ENCODE measurements at places on chromosomes 4 and X.

GRCh38 chrX:8548446-8548845 is 83.8 kb downstream of the VCX3B start:
- no peak for DNase-seq

GRCh38 chr4:6109842-6110560 is 90.3 kb downstream of the JAKMIP1 start:
- no peak for DNase-seq

- no peak for DNase-seq
Measured at GRCh38 chrX:155179346-155179997, 36.8 kb upstream of the VBP1 start.

- no peak for DNase-seq
Measured at GRCh38 chr4:15427161-15427560, 672 bp upstream of the C1QTNF7 start.

DNA sequence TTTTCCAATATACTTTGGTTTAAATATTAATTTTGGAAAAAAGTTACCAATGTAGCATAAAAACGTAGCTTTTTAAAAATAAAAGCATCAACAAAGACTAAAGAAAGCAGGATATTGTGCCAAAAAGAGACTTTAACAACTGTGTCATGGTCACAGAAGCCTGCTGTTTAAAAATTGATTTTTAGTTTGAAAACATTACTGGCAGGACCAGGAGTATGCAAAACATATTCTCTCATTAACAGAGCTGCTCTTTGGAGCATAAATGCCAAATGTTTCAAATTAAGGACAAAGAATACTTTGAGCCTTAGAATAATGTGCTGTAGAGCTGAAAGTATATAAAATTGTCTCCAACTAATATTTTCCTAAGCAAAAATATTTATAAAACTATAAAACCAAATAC is 279.0 kb downstream of the ARAP2 start:
- no peak for DNase-seq
